Stimulated activated CD4-positive, alpha-beta T cell treated with anti-CD3 and anti-CD28 coated beads, Interleukin-12 subunit alpha, Interleukin-12 subunit beta, amount 100 ng/mL, for 24 hours (primary cell): ENCODE measurements at places on chromosomes 3 and 15.
A peak's percentile ranks its signal among the peaks of the same experiment; 100 is the strongest.

DNA sequence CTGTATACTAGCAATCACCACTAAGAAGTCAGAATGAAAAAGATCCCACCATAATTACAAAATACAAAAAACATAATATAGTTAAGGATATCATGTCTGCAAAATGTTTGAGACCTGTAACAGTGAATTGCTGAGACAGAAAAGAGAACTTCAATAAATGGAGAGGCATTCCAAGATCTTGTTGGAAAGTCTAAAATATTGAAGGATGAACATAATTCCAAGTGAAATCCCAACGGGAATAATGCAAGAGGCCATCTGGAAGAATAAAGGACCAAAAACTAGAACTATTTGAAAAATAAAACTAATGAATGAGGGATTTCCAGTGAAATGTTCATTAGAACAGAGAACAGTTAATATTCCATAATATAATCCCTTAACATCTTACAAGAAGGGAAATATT is 110.9 kb downstream of the COL6A6 start:
- DNase-seq: no peak

GRCh38 chr15:100336061-100336460 is 5.7 kb downstream of the ADAMTS17 start:
- DNase-seq: no peak

- no peak for DNase-seq
Observed at GRCh38 chr3:141707741-141708203, 30.3 kb upstream of the RNF7 start.

- DNase-seq: no peak
Observed at GRCh38 chr3:49460188-49460890, 9.7 kb upstream of the DAG1 start.

GRCh38 chr3:129502641-129503408 is 25.6 kb upstream of the RHO start:
- no peak for DNase-seq

- no peak for DNase-seq
Observed at GRCh38 chr3:69569520-69569919, 169.7 kb upstream of the MITF start.

- DNase-seq: no peak
Observed at GRCh38 chr15:58762731-58763130, 8.4 kb upstream of the MINDY2 start.

DNA sequence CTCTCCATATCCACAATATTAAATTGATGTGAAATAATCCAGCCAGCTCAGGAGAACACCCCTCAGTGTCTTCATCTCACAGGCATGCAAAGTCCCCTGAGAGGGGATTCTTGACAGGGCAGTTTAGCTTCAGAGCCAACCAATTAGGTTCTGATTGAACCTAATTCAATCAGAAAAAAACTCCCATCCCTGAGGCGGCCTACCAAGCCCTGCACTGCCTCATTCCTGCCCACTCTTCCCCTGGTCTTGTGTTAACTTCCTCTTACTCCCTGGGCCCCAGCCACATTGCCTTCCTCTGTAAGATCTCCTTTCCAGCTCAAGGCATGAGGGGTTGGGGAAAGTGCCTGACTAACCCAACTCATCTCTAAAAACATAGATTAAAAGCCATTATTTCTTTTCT is 46.1 kb downstream of the FRMD4B start:
- DNase-seq: no peak

DNA sequence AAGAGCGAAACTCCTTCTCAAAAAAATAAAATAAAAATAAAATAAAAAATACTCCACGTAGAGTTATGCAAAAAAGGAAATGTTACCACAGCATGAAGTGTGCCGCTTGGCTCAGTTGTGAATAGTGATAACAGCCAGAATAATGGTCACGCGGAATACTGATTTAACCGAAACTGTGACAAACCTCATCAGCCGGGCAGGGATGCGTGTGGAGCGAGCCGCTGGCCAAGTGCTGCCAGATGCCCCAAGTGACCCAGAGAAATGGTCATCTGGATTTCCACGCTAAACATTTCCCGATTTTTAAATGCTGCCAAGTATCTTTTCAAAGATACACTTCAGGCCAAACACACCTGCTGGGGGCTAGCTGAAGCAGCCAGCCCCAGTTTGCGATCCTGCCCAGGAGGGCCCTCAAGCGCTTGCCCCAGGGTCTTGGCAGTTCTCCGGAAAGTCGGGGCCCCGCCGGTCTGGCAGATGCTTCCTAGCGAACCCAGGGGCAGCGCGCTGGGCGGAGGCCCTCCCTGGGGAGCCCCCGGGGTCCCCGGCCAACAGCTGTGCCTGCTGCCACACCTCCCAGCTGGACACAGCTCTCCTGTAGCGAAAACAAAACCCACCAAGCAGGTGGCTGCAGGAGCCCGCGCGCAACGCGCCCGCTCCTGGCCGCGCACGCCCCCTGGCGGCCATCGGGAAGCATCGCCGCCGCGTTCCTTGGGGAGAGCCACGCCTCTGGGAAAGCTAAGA is 35.1 kb downstream of the CMTM6 start:
- DNase-seq: peak; percentile 56

GRCh38 chr3:157336252-157337009 is 100.2 kb upstream of the PTX3 start:
- no peak for DNase-seq

DNA sequence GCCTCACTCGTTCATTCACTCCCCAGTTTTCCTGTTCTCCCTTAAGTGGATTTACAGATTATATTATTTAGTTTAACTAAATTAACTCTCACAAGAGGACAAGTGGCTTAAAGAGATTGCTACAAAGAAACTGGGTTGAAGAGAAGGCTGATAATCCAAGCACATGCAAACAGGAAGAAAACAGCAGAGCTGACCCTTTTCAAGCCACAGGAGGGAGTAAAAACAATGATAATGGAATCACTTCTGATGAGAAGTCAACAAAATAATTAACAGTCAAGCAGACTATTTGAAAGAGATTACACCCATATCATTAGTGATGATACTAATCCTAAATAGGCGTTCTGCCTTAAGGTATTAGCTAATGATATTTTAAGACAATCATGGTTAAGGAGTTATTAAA is 31.7 kb downstream of the BOC start:
- DNase-seq: no peak

DNA sequence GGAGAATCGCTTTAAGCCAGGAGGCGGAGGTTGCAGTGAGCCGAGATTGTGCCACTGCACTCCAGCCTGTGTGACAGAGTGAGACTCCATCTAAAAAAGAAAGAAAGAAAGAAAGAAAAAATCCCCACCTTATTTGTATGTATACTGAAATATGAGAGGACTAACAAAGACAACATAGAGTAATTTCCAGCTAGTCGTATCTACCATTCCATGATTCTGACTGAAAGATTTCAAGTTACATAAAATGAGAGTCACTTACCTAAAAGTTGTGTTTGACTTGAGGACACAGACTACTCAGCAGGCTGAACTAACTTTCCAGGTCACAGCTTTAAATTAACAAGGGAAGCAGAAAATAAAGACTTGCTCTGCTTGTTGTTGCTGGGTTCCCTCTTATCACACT is 18.8 kb upstream of the PRKCI start:
- DNase-seq: no peak

DNA sequence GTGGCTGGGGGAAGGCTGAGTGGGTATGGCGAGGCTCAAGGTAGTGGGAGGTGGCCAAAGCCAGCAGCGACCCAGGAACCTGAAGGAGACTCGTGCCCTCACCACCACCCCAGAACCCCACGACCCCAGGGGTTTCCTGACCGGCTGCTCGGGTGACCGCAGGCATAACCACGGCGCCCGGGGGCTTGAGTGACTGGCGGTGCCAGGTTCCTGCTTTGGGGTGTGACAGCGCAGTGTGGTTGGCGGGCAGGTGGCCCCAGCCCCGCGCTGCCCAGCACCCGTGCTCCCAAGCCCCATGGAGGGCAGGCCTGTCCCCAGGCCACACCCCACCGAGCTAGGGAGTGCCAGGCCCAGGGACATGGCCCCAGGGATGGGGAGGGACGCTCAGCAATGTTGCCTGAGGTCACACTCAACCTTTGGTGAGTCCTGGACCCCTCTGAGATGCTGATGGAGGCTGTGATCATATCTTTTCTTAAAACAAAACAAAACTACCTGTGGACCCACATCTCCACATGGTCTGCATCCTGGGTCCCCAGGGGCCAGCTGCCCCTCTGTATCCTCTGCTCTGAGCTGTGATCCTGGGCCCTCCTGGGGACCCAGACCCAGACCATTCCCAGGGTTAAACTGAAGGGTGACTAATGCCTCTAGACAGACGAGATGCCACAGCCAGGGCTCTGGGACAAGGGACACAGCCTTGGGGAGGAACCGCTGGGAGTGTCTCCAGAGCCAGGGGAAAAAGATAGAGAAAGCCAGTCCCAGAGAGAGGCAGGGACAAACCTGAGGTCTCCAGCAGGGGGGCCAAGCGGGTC is 13.0 kb downstream of the DNAJB8 start:
- DNase-seq: no peak
